ENCODE measurements at places on chromosomes 4 and X.

DNA sequence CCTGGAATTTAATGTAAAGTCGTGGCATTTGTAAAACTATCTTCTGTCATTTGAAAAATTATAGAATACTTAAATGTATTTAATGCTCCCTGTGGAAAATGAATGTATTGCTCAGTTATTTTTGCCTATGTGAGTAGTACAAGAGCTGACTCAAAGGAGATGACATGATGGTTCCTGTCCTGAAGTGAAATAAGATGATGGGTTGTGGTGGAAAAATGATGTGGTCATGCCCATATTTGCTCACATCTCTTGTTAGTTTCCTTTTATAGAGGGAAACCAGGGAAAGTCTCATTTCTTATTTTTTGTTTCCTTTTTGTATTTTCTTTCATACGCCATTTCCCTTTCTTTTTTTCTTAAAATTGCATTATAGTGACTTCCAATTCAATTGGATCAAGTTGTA, 23.7 kb downstream of the PLS3 start:
- DNase-seq, result no peak

GRCh38 chr4:165326831-165327210, 648 bp upstream of the MSMO1 start:
- no peak for DNase-seq

GRCh38 chr4:141294306-141294705, 73.6 kb downstream of the ZNF330 start:
- no peak for DNase-seq

- no peak for DNase-seq
Measured at GRCh38 chrX:82757614-82758013, 750.5 kb upstream of the POU3F4 start.

GRCh38 chrX:132718431-132718958, 229.7 kb upstream of the MBNL3 start:
- no peak for DNase-seq

- peak; percentile 8 for DNase-seq
Measured at GRCh38 chr4:15809058-15809457, 30.9 kb downstream of the CD38 start.

- DNase-seq, result peak; percentile 11
Measured at GRCh38 chrX:39772057-39772832, 325.5 kb downstream of the BCOR start.

- no peak for DNase-seq
Measured at GRCh38 chrX:1218286-1218685, 5.8 kb upstream of the CRLF2 start.

DNA sequence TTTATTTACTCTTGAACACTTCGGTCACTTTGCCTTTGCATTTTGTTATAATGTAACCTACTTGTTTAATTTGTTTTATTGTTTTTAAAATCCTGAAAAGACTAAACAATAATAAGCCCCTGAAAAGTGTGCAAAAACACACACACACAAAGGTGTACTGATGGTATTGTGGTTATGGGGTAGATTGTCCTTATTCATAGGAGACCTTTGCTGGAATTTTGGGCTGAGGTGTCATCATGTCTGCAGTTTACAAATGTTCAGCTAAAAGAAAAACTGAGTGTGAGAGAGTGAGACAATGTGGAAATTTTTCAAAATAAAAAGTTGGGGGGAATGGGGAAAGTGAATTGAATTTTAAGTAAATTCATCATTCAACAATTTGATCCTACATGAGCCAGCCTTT, 174.9 kb downstream of the QDPR start:
- no peak for DNase-seq

Data from T-helper 2 cell (primary cell).